NCI-H510A treated with DMSO at 0.1 percent for 48 hours (cell line): ENCODE measurements at places on chromosomes 2 and 18.

DNA sequence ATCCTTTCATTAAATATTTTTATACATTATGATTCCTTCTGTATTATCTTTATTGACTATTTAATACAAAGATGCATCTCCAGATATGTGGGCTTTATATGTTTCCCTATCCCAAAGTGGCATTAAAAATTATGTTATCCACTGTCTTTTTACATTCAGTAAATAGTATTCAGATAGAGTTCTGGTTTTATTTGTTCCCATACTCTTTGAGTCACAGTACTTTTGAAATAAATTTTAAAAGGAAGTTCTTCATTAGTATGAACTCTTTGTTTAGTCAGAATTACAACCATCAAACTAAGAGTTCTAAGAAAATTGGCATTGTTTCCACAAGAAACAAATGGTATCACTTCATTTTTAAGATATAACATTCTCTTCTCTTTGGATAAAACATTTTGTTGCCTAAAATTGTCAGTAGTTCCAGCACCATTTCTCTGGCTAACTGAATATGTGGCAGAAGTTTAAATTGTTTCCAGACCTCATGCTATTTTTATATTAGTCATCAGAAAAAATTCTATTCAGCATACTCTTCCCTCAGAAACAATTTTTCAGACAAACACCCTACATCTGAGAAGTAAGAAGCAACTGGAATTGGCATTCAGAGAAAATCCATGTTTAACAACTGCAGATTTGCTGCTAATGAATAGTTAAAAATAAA lies 88.5 kb upstream of the COL5A2 start:
- no peak for DNase-seq

GRCh38 chr18:28789502-28789901 lies 612.6 kb upstream of the CDH2 start:
- DNase-seq = no peak

DNA sequence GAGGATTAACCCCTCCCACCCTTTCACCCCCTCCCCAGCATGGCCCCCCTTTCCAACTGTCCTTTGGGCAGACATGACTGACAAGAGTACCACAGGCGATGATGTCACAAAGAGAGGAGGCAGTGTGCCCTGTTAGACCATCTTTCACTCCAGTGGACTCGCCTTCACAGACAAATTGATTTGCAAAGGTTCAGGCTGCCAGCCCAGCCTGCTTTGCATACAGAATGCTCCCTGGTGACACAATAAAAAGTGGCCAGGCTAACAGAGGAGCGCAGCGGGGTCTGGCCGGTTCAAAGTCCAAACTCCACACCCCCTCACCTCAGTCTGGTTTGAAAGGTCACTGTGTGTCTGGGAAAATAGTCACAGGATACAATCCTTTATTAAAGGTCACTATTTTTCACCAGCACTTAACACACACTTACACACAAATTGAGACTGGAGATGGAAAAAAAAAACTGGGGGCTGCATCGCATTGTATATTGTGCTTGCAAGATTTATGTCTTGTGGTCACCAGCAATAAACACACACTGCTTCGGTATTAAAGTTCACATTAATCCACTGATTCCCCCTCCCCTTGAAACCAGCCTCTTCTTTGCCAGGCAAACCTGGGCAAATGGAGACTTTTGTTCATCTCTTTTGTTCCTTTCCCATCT lies 236.9 kb downstream of the BCL11A start:
- DNase-seq = no peak

- DNase-seq = no peak
These were observed 95.5 kb upstream of the SCN1A start for GRCh38 chr2:166223298-166223697.

DNA sequence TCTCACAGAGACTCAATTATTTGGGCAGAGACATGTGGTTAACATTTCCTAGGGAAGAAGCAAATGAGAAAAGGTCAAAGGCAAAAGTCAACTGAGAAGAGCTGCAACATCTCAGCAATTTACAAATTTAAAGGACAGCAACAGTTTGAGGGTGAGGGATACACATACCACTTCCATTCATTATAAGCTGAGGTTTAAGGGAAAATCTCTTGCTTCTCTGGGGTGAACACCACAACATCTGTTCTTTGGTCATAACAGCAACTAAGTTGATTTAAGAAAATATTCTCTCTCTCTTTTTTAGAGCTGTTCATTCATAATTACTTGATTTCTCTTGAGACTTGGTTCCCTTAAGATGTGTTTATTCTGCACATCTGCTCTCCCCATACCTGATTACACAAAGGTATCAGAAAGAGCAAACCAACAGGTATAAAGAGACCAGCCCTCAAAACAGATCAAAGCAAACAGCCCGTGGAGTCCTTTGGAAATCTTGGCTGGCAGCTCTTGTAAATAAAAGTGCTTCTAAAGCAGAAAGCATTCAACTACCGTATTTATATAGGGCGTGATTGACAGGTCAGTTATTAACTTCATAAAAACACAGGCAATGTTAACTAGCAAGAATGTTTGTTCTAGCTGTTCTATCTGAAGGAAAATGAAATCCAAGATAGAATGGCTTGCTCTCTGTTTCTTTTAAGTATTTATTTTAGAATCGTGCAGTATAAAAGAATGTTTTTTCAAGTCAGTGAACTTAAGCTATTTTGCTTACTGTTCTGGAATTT lies 132.8 kb downstream of the THADA start:
- DNase-seq = peak; percentile 80

GRCh38 chr2:182499706-182500470 lies 73.1 kb upstream of the PDE1A start:
- no peak for DNase-seq

GRCh38 chr18:76592981-76593381 lies 97.9 kb upstream of the ZNF516 start:
- DNase-seq = peak; percentile 79

DNA sequence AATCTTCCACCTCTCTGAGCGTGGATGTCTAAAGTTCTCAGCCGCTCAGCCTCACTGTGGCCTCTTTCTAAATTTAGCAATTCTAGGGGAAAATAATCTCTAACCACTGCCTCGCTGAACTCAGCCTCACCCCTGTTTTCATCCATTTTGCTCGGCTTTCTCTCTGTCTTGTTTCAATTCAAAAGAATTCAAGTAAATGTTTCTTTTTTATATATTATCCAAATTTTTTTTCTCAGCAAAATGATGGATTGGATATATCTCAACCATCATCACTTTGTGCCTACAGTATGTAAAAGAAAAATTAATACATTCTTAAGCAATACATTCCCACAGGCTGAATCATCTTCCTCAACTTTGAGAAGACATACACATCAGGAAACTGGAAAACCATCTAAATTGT lies 24.0 kb upstream of the GALNT5 start:
- no peak for DNase-seq

- DNase-seq = no peak
These were observed 192.5 kb downstream of the SRBD1 start for GRCh38 chr2:45418532-45418931.

- DNase-seq = peak; percentile 28
These were observed 801 bp downstream of the OSR1 start for GRCh38 chr2:19357402-19358241.

GRCh38 chr18:78913395-78913794 lies 66.2 kb upstream of the SALL3 start:
- DNase-seq = no peak

DNA sequence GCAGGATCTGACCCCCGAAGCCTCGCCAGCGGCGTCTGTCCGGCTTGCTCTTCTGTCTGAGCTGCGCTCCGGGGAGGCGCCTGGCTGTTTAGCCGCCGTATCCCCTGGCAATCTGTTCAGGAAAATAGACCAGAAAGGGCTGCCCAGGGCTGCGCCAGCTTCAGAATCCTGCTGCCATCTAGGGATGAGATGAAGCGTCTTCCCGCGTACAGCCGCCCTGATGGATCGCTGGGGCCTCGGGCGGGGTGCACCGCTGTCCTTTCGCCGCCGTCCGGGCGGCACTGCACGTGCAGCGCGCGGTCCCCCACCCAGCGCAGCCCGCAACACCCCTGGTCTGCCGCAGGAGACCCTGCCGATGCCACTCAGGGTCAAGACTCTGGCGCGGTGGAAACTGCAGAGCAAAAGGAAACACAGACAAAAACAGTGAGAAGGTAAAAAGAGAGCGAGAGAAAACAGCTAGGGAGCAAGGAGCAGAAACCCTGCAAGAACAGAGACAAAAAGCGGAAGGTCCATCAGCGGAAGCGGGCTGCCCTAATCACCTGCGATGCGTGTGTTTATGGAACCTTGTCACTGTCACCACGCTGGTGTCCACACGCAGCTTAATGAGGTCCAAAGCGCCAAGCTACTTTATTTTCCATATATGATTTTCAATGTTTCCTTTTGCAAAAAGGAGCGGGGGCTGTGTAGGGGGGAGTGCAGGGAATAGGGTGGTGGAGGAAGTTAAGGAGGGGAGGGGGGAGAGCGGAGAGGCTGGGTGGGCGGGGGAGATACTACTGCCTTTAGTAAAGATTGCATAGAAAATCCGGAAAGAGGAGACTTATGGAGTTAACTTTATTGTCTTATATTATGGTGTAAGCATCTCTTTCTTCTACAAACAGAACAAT lies 2113.3 kb upstream of the PIK3C3 start:
- peak; percentile 67 for DNase-seq

DNA sequence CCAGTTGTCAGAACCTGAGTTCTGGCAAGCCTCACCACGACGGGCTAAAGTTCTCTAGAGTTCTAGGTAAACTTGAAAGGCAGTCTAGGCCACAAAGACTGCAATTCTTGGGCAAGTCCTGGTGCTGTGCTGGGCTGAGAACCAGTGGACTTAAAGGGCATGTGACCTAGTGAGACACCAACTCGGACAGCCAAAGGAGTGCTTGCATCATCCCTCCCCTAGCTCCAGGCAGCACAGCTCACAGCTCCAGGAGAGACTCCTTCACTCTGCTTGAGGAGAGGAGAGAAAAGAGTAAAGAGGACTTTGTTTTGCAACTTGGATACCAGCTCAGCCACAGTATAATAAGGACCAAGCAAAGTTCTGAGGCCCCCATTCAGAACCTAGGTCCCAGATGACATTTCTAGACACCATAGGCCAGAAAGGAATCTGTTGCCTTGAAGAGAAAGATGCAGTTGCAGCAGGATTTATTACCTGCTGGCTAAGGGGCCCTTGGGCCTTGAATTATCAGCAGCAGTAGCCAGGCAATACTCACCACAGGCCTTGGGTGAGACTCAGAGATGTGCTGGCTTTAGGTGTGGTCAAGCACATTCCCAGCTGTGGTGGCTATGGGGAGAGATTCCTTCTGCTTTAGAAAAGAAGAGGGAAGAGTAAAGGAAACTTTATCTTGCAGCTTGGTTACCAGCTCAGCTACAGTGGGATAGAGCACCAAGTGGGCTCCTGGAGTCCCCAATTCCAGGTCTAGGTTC lies 51.8 kb downstream of the UPP2 start:
- no peak for DNase-seq

DNA sequence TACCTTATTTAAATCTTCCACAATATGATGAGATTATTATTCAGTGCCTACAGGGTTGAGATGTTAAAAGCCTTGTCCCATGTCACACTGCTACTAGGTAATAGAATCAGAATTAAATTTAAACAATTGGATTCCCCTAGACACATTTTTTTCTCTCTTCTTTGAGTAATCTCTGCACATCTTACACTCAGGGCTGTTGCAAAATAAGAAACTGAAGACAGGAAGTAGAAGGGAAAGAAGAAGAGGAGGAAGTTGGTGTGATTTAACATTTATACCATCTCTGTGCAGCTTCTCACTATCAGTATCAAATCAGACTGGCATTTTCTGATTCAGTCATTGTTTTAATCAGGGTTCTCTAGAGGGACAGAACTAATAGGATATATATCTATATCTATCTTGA lies 677.6 kb downstream of the IRS1 start:
- DNase-seq = no peak

DNA sequence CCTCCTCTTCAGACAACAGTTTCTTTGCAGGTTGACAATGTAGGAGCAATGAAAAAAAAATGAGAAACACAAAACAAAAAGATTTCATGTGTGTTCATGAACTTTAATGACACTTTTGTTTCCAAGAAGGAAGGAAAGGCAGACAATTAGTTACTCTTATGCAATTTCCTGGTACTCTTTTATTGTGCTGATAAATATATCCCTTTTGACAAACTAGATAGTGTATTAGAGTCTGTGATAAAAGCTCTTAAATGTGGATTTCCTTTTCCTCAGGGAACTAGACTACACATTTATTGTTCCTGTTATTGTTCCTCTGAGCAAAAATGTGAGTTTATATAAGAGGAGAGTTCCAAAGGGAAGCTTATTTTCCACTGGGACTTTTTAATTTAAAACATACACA lies 188.7 kb upstream of the NRXN1 start:
- DNase-seq = no peak
